ENCODE measurements at places on chromosomes 1 and 21.

DNA sequence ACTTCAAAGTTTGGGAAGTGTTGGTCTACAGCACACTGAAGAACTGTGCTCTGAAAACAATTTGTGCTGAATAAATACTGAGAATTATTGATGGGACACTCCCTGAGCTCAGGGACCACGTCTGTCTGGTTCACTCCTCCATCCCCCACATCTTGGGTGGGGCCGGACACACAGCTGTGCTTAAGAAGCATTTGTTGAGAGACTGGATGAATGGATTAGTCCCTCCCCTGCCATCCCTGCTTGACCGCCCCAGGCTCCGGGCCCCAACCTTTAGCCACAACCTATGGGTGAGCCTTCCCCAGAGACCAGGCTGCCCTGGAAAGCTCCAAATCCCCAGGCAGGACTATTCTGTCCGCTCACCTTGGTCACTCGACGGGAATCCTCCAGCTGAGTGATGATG is 7.5 kb downstream of the TRIM63 start:
- DNase-seq: no peak

GRCh38 chr1:244083383-244083943 is 32.4 kb downstream of the ZBTB18 start:
- no peak for DNase-seq

GRCh38 chr1:228264090-228264829 is 56.4 kb downstream of the OBSCN start:
- DNase-seq: no peak

GRCh38 chr1:163178628-163179027 is 24.1 kb downstream of the RGS5 start:
- DNase-seq: no peak

DNA sequence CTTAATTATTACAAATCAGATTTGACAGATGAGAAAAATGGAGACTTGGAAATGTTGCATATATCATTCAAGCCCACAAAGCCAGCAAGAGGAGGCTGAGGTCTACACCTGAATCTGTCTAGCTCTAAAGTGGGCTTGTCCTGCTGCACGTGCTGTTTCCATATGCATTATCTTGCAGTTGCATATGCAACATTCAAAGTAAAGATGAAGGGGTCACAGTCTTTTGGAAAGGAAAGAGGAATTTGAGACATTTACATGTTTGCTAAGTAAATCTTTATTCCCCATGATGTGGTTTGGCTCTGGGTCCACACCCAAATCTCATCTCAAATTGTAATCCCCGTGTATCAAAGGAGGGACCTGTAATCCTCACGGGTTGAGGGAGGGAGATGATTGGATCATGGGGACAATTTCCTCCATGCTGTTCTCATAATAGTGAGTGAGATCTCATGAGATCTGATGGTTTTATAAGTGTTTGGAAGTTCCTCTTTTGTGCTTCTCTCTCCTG is 98.3 kb downstream of the BACH1 start:
- DNase-seq: no peak

DNA sequence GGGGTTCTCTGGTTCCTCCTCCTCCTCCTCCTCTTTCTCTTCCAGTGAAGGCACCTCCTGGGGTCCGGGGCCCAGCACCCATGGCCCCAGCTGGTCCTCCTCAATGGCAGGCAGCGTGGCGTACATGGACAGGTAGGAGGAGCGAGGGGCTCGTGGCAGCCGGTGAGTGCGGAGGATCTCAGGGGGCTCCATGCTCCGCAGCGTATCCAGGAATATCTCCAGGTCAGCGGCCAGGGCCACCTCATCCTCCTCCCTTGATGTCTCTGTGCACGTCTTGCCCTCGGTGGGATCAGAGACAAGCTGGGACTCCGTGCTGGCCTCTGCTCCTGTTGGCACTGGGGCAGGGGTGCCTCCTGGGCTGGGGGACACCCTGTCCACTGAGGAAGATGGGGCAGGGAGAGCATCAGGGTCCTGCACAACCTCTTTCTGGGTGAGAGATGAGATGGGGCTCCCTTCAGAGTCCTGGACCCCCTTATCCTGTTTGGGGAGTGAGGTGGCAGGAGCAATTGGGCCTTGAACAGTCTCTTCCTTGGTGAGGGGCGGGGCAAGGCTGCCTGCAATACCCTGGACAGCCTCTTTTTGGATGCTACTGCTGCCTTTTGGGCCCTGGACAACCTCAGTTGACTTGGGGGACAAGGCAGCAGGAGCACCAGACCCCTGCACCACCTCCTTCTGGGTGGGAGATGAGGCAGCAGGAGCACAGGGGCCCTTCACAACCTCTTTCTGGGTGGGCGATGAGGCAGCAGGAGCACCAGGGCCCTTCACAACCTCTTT is 9.6 kb downstream of the CRYBG2 start:
- DNase-seq: no peak

DNA sequence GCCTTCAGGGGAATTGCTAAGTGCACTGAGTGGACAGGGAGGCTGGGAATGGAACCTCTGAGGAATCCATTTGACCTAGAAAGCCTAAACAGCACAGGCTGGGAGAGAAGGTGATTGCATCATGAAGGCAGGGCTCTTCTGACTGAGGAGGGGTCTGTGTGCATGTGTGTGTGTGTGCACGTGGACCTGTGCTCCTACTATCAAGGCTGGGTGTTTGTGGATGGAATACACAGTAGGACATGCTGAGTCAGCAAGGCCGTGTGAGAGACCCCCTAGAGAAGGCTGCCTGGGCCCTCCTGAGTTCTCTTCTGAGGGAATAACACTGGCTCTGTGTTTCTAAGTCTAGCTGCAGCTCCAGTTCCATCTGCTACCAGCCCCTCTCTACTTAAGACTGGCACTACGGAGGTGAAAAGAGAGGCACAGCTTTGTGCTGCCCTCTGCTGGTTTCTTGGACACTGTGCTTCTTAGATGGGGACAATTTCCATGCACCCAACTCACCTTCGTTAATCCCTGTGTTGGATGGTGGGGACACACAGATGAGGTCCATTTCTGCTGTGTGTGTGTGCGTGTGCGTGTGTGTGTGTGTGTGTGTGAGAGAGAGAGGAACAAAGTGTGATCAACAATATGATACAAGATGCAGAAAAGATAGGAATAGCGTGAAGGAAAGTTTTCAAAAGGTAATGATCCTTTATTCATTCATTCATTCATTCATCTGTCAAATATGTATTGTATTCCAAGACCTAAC is 6.2 kb upstream of the EFCAB14 start:
- DNase-seq: peak; percentile 80

- DNase-seq: peak; percentile 72
Observed at GRCh38 chr1:26733982-26734381, 38.2 kb downstream of the ARID1A start.

DNA sequence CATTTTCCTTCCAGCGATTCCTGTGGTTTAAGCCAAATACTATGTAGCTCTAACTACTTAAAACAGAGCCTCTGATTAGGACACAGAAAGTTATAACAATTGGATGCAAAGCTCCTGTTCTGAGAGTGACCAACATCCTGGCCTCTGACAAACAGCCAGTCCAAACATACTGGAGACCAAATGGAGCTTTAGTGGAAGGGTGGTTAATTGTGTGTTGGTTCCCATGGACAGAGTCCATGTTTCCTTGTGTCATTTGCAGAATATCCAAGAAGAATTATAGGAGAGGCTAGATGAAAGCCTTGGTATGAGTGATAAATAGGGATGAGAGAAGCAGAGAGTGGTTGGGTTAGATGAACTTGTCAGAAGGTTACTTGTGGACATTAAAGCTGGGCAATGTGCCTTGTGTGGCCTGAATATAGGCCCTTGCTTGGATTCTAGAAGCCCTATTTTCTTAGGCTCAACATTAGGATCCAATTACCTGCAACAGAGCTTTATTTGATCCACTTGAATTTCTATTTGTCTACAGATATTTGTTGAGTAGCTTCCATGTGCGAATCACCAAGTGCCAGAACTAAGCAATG is 180.5 kb upstream of the GORAB start:
- DNase-seq: no peak

DNA sequence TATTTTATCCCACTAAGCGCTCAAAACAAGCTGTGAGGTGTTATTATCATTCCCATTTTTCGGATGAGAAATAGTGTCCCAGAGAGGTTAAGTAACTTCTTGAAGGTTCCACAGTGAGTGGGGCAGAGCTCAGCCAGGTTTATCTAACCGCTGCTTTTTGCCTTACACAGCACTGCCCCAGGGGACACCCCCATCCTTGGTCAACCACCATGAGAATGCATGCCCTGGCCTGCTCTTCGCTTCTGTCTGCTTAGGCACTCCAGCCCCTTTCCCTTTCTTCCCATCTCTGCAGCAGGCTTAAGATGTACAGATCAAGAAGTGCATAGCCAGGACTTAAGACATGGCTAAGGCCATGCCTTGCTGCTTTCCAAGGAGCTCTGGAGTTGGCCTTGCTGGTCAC is 159.0 kb upstream of the CD34 start:
- DNase-seq: no peak

- DNase-seq: no peak
Observed at GRCh38 chr1:12643079-12643478, 806 bp upstream of the AADACL4 start.

GRCh38 chr1:99497690-99498089 is 148.2 kb upstream of the PALMD start:
- DNase-seq: no peak

DNA sequence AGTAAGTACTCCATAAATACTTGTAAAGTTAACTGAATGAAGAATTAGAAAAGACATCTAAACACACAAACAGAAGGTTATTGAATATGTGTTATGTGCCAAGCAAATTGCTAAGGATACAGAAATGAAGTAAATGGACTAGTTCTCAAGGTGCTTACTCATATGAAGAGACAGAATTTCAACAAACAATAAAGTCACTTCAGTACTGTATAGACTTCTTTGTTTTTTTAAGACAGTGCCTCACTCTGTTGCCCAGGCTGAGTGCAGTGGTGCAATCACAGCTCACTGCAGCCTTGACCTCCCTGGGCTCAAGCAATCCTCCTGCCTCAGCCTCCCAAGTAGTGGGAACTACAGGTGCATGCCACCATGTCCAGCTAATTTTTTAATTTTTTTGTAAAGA is 57.3 kb downstream of the SERBP1 start:
- DNase-seq: no peak

GRCh38 chr1:59908682-59909081 is 17.9 kb downstream of the CYP2J2 start:
- no peak for DNase-seq

DNA sequence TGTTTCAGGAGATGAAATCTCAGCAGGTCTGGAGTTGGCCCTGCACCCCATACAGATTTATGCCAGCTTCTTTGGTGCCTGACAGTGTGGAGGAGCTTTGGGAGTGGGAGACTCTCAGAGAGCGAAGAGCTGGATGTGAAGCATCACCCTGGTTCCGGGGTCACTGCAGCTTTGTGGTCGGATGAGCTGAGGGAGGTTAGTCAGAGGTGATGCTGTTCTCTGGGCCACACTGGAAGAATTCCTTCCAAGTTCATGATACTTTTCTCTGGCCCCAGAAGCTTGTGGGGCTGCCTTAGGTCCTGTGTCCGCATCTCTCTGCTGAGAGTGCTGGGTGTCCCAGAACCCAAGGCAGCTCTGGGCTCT is 467.8 kb downstream of the CAMTA1 start:
- DNase-seq: peak; percentile 87

GRCh38 chr1:51776408-51776807 is 102.1 kb downstream of the NRDC start:
- DNase-seq: no peak

DNA sequence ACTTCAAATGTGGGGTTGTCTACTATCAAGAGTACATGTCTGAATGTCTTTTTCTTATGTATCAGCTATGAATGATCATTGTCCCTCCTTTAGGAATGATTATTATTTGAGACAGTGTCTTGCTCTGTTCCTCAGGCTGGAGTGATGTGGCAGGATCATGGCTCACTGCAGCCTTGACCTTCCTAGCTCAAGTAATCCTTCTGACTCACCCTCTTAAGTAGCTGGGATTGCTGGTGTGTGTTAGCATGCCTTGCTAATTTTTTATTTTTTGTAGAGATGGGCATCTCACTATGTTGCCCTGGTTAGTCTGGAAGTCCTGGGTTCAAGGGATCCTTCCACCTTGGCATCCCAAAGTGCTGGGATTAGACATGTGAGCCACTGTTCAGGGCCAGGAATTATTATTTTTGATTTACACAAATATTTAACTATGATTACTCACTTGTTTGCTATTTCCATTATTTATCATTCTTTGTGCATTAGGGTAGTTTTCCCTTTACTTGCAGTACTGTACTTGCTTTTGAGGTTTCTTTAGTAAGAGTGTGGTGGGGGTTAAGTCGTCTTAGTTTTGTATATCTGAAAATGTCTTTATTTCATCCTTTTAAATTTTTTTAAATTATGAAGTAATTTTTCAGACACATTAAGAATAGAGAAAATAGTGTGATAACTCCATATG is 12.8 kb downstream of the S100A7 start:
- DNase-seq: peak; percentile 93

DNA sequence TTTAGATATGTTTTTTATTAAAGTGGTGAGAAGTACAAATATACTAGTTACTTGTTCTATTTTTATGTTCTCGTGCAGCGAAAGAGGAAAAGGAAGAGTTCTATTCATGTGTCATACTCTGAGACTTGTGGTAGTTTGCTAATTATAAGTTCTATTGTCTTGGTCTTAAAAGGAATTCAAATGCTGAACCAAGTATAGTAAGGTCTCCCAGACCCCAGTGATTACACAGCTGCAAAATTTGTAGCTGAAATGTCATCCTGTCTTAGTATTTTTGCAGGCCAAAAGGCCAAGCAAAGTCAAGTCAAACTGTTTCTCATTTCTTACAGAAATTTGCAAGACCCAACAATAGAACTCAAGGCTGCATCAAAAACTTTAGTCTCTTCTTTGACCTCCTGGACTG is 268.7 kb downstream of the CHRM3 start:
- DNase-seq: no peak

GRCh38 chr1:214707306-214708087 is 104.5 kb downstream of the CENPF start:
- DNase-seq: no peak

- peak; percentile 61 for DNase-seq
Observed at GRCh38 chr1:64980745-64981600, 14.6 kb upstream of the JAK1 start.

All from ELR (cell line).